ENCODE measurements at places on chromosomes 12 and 14.

DNA sequence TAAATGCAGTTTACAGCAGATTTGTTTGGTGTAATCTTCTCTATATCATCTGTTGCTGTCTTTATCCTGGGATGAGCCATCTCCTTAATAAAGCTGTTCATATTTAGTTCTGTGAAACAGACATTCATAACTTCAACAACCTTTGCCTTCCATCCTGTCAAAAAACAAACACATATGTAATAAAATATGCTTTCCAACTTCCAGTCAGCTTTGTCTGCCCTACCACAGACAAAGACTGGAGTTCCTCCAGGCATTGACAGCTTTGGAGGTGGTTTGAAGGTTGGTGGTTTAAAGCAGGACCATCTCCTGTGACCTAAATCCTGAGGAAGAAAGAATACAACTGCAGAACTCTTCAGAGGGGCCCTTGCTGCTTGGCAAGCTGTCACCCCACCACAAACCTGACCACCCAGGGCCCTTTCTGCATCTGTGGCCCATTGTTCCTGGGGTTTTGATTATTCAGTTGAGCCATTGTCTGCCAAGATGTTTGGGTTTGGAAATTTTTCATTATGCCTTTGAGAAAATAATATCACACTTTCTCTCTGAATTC is 28.2 kb upstream of the PTGR2 start:
- DNase-seq, result no peak

GRCh38 chr14:105165134-105165704 is 3.4 kb downstream of the JAG2 start:
- no peak for DNase-seq

GRCh38 chr12:65854629-65855028 is 30.3 kb downstream of the HMGA2 start:
- no peak for DNase-seq

GRCh38 chr12:15205341-15206010 is 15.7 kb downstream of the RERG start:
- no peak for DNase-seq

- DNase-seq, result no peak
These were observed 69.6 kb upstream of the AEBP2 start for GRCh38 chr12:19369691-19370148.

DNA sequence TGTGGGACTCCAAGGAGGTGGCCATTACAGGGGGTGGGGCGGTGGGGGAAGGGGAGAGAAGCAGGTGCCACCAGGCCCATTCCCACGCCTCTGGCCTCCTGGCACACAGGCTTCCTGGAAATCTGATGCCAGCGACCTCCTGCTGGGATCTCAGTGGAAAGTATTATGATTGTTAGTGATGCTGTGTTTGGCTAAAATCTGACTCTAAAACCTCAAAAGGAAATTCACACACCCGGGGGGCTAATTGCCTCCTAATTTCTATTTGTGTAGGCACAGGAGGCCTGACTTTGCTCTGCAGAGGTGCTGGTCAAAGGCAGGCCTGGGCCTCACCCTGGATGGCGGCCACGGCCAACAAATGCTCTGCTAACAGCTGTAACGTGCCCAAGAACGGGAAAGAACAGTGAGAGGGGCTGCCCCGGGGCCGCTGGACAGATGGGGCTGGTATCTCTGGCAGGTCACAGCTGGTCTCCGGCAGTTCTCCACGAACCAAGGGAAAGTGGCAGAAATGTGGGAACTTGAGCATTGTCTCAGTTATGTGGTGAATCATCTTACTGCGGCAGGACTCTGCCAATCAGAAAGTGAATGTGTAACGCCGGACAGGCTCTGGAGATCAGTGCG is 14.3 kb downstream of the FAM181A start:
- no peak for DNase-seq

GRCh38 chr12:4289231-4289878 is 15.8 kb downstream of the CCND2 start:
- no peak for DNase-seq

- DNase-seq, result no peak
These were observed 33.9 kb downstream of the CEP290 start for GRCh38 chr12:88108021-88108420.

GRCh38 chr12:19234981-19235871 is 105.7 kb downstream of the PLEKHA5 start:
- DNase-seq, result no peak

DNA sequence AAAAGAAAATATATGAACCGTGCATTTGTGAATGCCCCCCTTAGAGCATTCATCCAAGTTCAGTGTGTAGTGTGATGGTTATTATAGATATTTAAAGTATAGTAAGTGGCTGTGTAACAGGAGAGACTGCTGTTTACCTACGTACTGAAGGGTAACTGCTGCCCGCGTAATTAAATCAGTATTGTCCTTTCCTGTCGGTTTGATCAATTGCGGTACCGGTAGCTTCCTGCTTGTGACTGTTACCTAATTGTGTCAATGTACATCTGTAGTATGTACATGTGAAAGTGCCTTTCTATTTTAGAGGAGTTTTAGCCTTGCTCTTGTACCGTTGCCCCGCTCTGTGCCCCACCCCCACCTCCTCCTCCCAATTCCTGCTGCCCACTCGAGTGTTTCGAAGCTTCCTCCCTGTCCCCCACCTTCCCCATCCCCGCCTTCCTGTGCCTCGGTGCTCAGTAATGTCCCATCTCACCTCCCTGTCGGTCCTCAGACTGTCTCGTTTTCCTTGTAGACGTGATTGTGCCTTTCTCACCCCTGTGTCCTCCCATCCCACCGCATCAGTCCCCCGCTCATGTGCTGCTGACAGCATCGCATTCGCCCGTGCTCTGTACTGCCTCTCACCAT is 75.0 kb downstream of the KICS2 start:
- DNase-seq, result peak; percentile 50

GRCh38 chr12:63304887-63305316 is 153.9 kb upstream of the AVPR1A start:
- no peak for DNase-seq

- no peak for DNase-seq
These were observed 81.8 kb upstream of the STAC3 start for GRCh38 chr12:57332646-57333312.

DNA sequence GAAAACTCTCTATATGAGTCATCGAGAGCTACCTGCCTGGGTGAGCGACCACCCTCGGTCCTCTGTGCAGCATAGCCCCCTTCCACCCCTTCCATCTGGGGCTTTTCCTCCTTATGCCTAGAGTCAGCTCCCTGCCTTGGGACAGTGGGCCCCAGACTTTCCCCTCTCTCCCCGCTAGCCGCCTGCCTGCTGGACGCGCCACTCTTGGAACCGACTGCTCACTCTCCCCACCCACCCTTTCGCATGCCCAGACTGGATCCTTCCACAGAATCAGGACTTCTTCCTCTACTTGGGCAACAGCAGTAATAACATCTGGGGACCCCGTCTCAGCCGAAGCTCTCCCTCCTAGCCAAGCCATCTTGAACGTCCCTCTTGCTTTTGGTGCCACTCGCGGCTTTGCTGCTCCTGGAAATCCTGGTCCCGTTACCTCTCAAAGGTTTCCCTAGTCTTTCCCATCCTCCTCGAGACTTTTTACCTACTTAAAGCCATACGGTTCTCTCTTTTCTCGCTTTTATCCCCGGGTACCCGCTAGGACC is 671 bp downstream of the ESYT1 start:
- no peak for DNase-seq

DNA sequence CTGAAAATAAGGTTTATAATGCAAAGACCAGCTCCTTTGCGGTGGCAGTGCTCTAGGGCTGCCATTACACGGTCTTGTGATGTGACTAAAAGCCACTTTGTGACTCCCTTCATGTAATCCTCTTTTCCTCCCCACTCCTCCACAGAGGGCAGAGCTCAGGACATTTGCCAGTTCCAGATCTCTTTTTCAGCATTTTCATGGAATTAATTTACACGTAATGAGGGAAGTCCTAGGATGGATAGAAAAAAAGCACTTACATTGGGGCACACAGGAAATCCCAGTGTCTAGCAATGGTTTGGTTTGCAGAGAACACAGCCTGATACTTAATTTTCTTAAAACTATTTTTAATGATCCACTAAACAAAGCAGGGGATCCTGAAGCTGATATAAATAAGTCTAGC is 17.5 kb upstream of the ATF1 start:
- DNase-seq, result no peak

DNA sequence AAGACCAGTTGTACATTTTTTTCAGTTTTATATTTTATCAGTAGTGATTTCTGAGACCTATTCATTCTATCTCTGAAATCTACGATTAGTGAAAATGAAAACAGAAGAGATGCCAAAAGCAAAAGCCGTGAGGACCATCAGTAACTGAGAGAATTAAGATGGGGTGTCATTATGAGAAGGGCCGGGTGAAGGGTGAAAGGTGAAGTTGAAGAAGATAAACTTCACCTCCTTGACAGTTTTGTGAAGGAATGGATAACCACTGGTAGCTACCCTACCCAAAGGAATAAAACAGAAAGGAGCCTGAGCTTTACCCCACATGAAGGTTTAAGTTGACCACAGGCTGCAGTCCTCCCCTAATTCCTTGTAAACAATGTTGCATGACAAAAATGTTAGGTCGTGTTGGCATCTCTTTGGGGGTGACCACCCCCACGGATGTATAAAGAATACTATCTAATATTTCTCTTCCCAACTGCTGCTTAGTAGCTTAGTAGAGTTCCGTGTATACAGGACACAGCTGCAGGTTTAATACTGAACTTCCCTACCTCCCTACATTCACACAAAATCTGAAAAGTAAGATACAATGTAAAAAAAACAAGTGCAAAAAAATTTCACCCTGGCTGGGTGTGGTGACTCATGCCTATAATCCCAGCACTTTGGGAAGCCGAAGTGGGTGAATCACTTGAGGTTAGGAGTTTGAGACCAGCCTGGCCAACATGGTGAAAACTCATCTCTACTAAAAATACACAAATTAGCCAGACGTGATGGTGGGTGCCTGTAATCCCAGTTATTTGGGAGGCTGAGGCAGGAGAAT is 23.9 kb downstream of the GPR19 start:
- DNase-seq, result no peak

DNA sequence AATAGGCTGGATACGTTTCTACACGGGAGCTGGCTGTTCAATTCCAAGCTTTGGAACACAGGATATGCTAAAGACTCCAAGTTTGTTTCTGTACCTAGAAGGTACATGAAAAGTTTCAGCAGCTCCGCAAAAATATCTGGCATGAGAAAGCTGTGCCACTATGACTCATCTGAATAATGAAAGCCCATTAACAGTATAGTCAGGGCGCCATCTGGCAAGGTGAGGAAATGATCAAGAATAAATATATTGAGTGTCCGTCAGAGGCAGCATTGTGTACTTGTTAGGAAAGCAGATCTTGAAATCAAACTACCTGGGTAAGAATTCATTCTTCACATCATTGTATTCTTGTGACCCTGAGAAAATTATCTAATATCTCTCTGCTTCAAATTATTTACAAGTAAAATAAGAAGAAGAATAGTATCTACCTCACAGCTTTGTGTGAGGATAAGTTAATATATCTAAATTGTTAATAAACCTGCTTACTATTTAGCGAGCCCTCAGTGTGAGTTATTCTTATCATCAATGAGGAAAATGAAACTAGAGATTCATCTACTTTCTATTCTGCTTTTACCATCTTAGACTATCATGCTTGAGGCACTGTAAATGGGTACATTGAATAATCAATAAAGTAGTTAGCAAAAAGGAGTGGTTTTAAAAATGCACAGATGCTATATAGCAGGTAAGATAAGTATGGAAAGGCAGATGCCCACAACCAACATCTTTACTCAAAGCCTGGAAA is 53.5 kb downstream of the FSCB start:
- DNase-seq, result no peak

DNA sequence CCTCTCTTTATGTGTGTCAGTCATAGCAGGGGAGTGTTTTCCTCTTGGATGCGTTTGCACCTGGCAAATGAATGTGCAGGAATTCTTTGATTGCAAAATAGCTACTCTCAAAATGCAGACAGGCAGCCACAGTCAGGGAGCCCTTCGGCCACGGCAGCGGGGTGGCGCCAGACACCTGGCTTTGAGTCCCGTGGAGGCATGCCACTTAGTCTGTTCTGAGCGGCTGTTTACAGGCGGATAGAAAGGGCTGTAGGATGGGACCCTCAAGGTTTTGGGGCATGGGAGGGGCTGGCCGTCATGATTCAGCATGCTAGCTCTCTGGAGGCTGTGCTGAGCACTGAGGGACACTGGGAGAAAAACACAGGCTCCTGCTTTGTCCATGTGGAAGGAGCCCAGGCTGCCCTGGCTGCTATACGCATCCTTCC is 117.1 kb downstream of the SLC25A47 start:
- DNase-seq, result peak; percentile 70

GRCh38 chr12:40618636-40619035 is 73.6 kb upstream of the CNTN1 start:
- no peak for DNase-seq

- no peak for DNase-seq
These were observed 50.3 kb downstream of the LMO3 start for GRCh38 chr12:16555630-16556029.

DNA sequence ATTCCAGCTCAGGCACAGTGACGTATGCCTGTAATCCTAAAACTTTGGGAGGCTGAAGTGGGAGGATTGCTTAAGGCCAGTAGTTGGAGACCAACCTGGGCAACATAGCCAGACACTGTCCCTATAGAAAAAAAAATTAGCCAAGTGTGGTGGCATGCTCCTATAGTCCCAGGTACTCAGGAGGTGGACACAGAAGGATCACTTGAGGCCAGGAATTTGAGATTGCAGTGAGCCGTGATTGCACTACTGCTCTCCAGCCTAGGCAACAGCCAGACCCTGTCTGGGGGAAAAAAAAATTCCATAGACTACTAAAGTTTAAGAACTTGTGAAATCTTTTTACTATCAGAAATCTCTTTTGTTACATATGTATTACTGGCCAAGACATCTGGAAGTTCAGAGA is 6.6 kb downstream of the FAM177A1 start:
- no peak for DNase-seq

- no peak for DNase-seq
These were observed 21.5 kb downstream of the PAX9 start for GRCh38 chr14:36683083-36683724.

DNA sequence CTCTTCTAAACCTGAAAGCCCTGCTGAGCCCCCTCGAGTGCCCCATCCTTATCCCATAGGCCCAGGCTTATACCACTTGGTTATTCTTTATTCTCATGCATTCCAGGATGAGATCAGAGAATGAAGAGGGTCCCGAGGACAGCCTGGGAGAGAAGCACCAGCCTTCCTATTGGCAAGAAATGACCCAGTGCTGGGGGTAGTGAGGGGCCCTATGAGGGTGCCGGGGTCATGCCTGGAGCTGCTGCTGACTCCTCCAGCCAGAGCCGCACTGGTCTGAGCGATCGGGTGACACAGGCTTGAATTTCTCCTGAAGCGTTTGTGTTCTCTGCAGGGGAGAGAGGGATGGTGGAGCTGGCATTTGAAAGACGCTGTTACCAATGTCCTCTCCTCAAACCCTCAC is 18.1 kb downstream of the MORN3 start:
- no peak for DNase-seq

GRCh38 chr12:57208631-57209282 is 7.8 kb upstream of the NXPH4 start:
- no peak for DNase-seq

- DNase-seq, result no peak
These were observed 16.6 kb downstream of the NOXRED1 start for GRCh38 chr14:77406718-77407117.

Measured in left kidney (tissue), 8 donors.